ENCODE measurements at places on chromosomes 4 and X.
A peak's percentile ranks its signal among the peaks of the same experiment; 100 is the strongest.

GRCh38 chr4:81307991-81308390 lies 93.0 kb upstream of the PRKG2 start:
- DNase-seq = no peak

GRCh38 chr4:150656891-150657290 lies 74.9 kb downstream of the MAB21L2 start:
- no peak for DNase-seq

- DNase-seq = no peak
These were observed 443.6 kb downstream of the IL15 start for GRCh38 chr4:142079959-142080358.

- DNase-seq = peak; percentile 69
These were observed at the start of gene NAP1L2 for GRCh38 chrX:73214426-73215094. Gene NAP1L2 (minus strand): TSS chrX:73214851. CDS start chrX:73214492, 359 bp downstream.

DNA sequence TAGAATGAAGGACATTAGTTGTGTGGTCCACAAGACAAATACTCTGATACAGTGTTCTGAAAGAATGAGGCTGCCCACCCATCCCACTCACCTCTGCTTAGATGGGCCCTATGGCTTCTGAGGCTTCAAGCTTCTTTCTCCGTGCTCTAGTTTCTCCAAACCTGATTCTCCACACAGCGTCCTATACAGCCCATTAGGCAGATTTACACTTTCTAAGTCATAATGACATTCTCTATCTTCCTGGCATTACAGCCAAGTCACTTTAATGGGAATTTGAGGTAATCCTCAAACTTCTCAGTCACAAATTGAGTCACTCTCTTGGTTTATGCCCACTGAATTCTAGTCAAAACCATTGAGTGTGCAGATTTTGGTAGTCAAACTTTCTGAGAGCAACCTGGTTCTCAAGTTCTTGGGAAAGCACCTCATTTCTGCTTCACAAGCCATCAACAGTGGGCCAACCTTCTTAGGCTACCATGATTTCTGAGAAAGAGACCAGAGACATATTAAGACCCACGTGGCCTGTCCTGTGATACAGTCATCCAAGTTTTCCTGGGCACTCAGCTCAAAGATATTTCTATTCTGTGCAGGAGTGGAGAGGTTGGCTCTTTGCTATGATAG lies 6.2 kb upstream of the SETD7 start:
- no peak for DNase-seq

- DNase-seq = no peak
These were observed 316.7 kb upstream of the SLC7A11 start for GRCh38 chr4:138558886-138559285.

DNA sequence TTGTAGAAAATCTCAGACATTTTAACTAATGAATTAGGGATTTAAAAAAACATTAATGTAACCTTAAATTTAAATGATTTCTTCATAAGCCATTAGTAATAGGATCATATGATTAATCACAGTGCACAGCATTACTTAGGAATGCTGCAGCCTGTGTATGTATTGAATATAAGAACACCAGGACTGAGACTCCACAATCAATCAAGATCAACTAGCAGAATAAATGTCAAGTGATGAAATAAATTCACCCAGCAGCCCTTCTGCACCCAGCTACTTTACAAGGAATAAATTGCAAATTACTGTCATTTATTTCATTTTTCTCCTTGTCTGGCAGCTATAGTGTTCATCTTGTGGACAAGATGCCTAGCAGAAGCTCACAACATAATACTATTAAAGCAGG lies 46.5 kb downstream of the NEIL3 start:
- DNase-seq = no peak

- DNase-seq = no peak
These were observed 15.1 kb downstream of the SLC2A9 start for GRCh38 chr4:10006231-10006600.
